ENCODE measurements at places on chromosomes 4 and X.

DNA sequence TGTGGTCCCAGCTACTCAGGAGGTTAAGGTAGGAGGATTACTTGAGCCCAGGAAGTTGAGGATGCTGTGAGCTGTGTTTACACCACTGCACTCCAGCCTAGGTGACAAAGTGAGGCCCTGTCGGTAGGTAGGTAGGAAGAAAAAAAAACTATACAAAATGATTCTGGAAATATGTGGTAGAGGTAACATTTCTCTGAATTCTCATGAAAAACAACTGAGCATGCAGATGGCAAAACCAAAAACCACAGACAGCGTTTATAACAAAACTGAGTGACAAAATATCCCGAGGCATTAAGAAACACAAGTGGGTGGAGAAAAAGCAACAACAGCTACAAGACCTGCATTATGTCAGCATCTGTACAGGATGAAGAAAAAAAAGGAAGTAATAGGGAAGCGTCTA, 211.7 kb downstream of the DLG3 start:
- DNase-seq = no peak

GRCh38 chrX:136328933-136329332, 28.2 kb downstream of the ADGRG4 start:
- no peak for DNase-seq

DNA sequence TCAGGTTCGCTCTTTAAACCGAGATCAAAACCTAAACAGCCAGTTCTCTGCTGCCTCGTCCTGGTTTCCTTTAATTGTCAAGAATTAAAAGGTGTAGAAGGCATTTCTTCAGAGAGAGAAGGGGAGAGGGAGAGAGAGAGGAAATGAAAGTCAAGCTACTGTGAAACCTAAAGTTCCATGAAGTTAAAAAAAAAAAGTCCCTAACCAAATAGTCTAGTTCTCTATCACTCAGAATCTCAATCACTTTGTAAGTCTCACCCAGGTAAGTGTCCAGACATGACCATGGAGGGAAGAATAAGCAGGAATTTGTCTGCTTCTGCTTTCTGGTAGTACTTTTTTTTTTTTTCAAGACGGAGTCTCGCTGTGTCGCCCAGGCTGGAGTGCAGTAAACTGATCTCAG, 18.8 kb upstream of the SMIM14 start:
- no peak for DNase-seq

- no peak for DNase-seq
Measured at GRCh38 chr4:73189274-73189810, 69.3 kb downstream of the ANKRD17 start.

DNA sequence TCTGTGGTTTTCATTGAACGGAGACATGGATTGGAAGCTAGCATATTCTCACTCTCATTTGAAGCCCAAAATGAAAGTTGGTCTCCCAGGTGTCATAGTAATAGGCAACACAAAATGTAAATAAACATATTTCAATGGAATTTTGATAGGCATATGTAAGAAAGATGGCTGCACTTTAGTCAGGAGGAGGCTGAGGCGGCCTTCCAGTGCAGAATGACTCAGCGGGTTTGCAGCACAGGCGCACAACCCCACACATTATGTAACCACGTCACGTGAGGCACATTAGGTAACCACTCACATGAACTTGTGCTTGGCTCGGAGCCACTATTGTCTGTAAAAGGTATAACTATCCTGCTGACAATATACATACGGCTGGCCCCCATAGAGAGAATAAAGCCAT, 381.7 kb downstream of the GPAT3 start:
- no peak for DNase-seq

DNA sequence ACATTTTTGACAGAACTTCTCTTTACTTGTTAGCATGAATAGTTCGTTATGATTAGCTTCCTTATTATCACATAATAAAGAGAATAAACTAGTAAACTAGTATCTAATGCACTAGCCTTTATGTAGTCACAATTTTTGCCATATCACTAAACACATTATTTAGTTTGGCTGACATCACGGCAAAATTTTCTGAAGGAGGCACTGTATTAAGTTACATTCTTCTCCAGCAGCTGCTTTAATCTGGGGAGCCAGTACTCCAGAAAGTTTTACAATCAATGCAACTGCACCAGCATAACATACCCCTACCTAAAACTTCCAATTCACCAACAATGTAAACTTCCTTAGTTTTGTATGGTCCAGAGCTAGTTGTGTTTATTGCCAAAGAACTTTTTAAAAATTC, 87.8 kb downstream of the FIP1L1 start:
- DNase-seq = no peak

GRCh38 chrX:48835524-48836329, at the start of gene PCSK1N:
PCSK1N (minus strand) TSS chrX:48835610; CDS start chrX:48835532, 78 bp downstream.
- DNase-seq = peak; percentile 16

- DNase-seq = no peak
Measured at GRCh38 chrX:44484607-44485146, 58.0 kb downstream of the FUNDC1 start.

- no peak for DNase-seq
Measured at GRCh38 chr4:1470393-1470670, 64.1 kb upstream of the NKX1-1 start.

- DNase-seq = no peak
Measured at GRCh38 chr4:61485056-61485455, 284.9 kb downstream of the ADGRL3 start.

DNA sequence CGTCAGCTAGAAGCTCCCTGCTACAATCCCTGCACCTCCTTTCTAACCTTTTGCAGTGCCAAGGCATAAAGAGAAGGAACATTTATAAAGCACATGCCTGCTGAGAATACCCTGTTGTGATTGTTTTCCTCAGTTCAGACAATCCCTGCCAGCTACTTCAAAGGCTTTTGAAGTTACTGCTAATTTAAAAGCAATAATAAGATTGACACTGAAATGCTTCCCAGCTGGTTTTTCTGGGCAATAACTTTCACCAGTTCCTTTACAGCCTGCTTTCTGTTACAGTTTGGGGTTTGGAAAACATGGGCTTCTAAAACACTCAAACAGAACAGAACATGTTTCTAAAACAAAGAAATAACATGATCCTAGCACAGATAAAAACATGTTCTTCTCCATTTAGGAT, 232.3 kb upstream of the CPEB2 start:
- DNase-seq = no peak

DNA sequence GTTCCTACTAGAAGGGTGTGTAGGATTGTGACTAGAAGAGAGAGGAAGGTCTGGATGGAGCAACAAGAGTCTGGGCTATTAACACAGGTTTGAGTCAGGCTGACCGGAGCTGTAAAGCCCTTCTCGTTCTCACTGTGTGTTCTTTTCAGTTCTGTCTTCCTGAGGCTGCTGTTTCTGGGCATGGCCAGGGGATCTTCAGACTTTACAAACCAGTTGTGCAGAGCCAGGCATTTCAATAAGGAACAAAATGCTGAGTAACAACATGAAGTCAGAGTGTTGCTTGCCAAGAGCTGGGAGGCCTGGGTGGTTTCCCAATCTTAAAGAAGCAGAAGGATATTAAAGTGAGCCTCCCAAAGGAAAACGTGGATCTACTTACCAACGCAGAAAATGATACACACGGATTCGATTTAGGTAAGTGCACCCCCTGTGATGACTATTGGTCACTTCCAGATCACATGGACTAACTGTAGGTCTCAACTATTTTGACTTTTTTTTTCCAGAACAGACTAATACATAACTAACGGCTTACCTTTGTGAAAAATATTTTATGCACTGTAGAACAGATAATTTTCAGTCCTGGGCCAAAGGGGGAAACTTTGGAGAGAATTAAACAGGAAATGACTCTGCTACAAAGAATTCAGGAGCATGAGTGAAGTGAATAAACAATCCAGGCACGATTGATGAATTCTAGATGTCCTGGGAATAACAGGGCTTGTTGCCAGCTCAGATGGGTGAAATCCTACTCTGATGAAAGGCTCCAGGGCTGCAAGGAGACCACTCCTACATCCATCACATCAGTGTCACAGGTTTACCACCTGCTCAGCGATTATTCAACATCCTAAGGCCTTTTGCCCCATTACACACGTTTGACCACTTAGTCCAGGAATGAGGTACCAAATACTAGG, 94.5 kb downstream of the ANXA3 start:
- DNase-seq = peak; percentile 75

DNA sequence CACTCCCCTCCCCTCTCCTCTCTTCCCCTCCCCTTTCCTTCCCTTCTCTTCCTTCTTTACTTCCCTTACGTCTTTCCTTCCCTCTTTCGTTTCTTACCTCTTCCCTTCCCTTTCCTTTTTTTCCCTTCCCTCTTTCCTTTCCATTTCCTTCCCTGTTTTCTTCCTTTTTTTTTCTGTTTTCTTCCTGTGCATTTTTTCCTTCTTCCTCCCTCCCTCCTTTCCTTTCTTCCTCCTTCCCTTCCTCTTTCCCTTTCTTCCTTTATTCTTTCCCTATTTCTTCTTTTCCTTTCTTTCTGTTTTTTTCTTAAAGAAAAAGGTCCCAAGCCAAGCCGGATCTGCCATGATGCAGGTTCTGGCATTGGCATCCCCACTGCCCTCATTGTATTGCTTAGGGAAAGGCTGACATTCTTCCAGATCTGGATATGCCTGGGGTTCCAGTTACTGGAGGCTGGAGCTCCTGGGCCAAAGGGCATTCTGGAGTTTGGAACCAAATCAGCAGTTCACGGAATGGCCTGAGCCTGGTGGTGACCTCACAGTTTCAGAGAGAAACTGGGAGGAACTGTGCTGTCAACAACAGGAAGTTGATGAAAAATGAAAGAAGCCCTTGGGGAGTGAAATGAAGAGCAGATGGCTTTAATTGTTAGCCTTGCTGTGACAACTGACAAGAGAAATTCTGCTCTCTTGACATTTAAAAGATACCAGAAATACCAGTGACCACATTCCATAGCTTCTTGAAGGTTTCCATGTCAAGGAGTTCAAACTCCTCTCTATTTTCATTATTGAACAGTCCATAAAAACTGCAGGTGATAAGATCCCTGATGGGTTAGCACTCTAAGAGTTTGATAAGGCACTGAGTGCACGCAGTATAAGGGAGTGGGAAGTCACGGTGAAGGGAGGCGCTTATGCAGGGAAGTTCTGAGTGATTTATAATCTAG, 622.1 kb downstream of the SPRY1 start:
- DNase-seq = no peak

DNA sequence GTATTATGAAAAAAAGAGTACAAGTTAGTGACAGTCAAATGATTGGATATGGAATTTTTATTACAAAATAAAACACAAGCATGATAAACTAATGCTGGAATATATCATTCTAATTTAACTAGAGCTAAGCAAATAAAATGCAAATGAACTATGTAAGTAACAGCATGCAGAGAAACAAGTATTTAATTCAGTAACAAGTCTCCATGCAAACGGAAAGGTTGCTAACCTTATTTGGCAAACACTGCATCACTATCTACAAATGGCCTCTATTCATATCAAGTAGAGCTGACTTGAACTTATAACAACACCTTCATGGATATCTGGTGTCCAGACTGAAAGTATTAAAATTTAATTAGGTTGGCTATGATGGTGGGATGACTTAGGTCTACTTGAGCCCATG, 15.4 kb downstream of the PPM1K start:
- no peak for DNase-seq

DNA sequence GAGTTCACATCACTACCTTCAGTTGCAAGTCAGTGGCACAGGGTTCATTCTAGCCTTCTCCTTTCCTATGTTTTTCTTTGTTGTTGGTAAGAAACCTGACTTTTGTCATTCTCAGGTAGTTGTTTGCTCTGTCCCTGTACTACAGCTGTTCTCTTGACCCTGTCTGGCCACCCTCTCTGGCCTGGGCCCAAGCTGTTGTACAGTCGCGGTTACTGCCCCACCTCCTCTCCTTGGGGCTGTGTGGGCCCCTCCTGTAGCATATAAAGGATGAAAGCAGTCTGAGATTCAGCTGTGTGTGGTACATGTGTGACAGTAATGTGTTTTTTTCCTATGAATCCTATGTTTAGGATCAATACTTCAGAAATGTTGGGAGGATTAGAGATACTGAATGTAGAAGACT, 12.5 kb downstream of the MOB1B start:
- no peak for DNase-seq

DNA sequence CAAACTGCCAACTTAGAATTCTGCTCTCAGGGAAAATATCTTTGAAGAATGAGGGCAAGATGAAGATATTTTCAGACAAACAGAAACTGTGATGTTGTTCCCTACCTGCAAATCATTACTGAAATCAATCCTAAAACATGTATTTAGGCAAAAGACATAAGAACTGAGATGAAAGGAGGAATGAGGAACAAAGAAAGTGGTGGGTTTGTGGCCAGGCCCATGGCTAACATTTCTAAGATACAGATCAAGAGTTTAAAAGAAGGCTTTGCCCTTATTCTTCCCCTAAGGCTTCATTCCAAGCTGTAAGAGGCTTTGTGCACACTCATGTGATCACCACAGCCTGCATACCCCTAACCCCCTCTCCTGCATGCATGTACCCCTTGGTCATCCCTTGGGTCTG, 46.5 kb downstream of the ADGRG2 start:
- no peak for DNase-seq

DNA sequence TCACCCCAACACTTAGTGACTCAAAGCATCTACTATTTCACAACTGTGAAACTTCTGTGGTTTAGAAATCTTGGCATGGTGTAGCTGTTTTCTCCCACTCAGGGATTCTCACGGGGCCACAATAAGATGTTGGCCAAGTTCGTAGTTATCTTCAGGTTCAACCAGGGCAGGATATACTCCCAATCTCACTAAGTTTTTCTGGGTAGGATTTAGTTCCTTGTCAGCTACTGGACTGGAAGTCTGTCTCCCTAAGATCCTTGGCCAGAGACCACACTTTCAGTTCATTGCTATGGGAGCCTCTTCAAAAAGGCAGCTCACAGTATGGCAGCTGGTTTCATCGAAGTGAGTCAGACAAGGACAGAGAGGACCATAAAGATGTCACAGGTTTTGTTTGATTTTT, 111.7 kb upstream of the PDHA2 start:
- no peak for DNase-seq

DNA sequence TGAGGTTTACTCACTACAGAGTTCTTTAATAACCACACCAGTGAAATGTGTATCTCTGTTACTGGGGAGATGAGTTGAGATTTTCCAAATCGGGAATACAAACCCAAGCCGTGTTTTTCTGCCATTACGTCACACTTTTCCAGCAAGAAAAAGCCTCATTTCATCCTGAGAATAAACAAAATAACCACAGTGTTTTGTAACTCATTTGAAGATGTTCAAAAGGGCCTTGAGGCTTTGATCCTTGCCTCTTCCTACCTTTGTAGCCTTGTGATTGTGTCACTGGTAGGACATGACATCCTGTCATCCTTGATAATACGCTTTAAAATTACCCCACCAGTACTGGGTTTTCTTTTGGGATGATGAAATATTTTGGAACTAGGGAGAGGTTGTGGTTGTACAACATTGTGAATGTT, 2.9 kb downstream of the USP11 start:
- DNase-seq = no peak

- no peak for DNase-seq
Measured at GRCh38 chrX:21691512-21692018, 33.4 kb upstream of the KLHL34 start.

DNA sequence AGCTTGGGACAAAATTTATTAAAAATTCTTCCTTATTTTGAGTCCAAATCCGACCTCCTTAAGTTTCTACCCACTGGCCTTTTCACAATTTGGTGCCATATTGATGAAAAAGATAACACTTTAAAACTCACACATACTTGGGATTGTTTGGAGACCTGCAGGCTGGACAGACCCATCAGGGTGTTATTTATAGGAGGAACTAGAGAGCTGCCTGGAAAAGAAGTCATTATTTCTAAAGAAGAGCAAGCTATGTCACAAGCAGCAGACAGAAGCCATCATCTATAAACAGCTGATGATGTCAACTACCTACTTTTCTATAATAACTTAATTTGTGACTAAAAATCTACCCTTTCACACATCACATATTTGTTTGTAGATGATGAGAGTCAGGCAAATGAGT, 56.2 kb downstream of the COX18 start:
- no peak for DNase-seq
